NCI-H2081 (cell line): ENCODE measurements at places on chromosomes 11 and 22.

GRCh38 chr11:104970756-104971155 is 2.4 kb upstream of the CASP4 start:
- DNase-seq, result no peak

GRCh38 chr11:121246021-121246768 is 46.4 kb upstream of the SC5D start:
- no peak for DNase-seq

DNA sequence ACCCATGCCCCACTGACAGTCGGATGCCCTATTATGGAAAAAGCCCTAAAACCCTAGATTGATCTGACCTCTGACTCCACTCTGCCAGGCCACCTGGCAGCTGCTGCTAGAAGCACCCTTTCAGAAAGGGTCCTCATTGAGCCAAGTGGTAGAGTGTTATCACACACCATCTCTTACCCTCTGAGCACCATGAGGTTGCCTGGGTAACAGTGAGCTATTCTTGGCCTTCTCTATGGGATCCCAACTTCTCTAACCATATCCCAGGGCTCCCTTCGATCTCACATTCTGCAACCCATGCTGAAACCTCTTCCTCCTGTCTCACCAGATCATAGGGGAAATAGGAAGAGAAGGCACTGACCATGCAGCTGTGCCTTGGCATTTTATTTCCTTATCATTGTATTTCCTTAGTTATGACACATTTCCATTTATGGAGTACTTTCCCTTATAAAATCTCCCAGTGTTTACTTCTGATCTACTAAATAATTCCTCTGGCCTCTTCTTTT is 52.7 kb downstream of the MPPED2 start:
- DNase-seq, result no peak

DNA sequence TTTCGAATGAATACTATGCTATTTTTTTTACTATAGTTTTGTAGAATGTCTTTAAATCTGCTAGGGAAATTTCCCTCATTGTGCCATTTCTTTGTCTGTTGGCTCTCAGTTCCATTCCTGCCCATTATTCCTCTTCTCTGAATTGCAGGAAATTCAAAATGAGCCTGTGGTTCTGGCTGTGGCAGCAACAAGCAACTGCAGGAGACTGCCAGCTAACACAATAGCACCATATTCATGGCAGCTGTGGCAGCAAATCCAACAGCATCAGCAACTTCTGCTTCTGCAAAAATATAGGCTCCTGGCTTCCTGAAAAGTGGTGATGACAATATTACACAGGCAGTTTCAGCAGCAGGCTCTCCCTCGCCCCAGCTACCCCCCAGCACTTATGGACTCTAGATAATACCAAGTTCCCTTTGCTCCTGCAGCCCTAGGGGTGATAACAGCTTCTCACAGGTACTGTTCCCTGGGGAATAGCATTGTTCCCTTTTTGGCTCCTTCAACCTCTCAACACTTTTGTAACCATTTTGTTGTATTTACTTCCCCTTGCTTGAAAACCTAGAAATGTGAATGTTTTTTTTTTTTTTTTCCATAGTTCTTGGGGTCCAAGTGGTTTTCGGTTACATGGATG is 9.3 kb downstream of the PATE4 start:
- DNase-seq, result peak; percentile 16

- DNase-seq, result peak; percentile 30
Observed at GRCh38 chr11:15073361-15074205, at the start of gene CALCB. Gene CALCB, plus strand, starts transcription at chr11:15073593. Its CDS starts 1,126 bp downstream, at chr11:15074719.

DNA sequence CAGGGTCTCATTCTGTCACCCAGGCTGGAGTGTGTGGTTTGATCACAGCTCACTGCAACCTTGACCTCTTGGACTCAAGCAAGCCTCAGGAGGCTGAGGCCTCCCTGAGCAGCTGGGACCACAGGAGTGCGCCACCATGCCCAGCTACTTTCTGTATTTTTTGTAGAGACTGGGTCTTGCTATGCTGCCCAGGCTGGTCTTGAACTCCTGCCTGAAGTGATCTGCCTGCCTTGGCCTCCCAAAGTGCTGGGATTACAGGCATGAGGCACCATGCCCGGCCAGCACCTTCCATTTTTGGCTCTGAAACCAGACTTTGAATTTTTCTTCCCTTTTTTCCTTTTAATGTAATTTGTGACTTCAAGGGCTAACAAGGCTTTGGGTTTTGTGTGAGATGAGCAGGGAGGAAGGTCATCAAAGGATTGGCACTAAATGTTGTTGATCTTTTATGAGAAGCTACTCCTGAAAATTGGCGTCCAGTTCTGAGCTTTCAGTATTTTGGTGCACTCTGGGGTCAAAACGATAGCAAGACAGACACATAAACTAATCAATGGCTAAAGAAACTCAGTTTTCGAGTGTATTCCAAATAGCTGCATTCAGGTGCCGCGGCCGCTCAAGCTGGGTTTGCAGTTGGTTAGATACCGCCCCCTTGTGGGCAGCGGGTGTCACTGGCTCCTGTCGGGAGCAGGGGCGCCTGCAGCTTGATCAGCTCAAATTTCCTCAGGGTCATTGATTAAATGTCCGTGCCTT is 51.9 kb upstream of the CLMP start:
- peak; percentile 87 for DNase-seq

GRCh38 chr11:88171982-88172381 is 3.3 kb downstream of the RAB38 start:
- DNase-seq, result no peak

DNA sequence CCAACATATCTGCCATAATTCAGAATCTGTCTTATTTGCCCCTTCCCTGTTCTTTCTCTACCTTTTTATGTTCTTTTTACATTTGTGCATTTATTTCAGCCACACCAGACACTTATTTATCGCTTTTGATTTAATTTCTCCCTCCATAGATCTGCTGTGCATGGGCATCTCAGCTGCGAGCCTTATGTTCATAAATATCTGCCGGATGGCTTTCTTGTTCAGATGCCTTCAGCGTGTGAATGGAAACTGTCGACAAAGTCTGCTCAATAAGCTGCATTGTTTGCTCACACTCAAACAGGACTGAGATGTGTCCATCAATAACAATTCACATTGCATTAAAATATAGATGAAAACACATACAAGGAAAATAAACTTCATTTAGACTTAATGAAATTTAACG is 374.6 kb upstream of the FAT3 start:
- DNase-seq, result no peak

- no peak for DNase-seq
Observed at GRCh38 chr11:36105743-36106581, 162.1 kb downstream of the LDLRAD3 start.

DNA sequence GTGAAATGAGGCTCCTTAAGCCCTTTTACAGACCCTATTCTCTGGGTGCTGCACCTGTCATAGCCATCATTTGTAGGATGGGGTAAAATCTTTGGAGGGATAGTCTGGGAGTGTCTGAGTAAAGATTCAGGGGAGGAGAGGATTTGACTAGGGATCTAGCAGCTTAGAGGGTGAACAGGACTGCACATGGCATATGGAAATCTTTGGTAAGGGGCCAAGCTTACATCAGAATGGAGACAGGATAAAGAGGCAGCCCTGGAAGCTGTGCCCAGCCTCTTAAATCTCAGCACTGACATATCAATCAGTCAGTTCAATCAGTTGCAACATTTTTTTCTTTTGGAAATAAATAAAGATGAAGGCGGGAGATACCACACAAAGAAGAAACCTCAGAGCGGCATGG is 301.8 kb upstream of the CADM1 start:
- DNase-seq, result no peak

GRCh38 chr11:32262367-32262766 is 171.5 kb downstream of the RCN1 start:
- no peak for DNase-seq

GRCh38 chr22:42236268-42236667 is 34.2 kb downstream of the TCF20 start:
- DNase-seq, result no peak

DNA sequence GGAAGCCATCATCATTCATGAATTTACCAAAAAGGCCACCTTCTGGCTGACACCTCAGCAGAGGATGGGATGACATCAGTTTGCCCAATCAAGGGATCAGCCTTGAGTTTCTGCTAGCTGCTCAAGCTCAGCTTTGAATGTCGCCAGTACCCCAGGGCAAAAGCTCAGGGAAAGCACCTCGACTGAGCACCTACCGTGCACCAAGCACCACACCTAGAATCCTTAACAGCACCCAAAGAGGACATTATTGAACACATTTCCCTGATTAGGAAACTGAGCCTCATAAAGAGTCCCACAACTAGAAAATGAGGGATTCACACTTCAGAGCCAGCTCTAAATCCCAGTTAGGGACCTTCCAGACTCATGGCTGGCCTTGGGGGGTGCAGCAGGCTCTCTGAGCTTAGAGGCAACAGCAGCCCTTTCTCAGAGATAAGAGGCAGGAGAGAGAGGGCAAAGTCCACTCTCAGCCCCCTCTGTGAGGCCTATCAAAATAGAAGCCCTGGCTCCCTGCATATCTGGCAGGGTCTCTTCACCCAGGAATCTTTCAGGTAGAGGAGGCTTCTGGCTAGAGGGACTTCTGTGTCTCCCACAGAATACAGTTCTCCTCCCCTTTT is 13.4 kb upstream of the DAGLA start:
- DNase-seq, result no peak

DNA sequence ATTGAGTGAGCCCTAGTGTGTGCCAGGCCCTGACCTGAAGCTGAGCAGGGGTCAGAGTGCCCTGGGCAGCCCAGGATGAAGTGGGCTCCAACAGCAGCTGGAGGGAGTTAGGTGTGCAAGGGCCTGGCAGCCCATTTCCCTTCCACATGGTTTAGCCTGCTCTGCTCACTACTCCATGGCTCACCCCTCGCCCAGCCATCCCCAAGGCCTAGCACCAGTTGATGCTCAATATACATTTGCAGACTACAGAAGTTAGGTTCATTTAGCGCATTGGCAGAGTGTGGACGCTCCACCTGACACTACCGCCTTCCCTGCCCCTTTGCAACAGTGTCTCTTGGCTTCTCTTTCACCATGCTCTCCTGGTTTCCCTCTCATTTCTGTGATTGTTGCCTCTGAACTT is 3.8 kb downstream of the ATG16L2 start:
- DNase-seq, result no peak

DNA sequence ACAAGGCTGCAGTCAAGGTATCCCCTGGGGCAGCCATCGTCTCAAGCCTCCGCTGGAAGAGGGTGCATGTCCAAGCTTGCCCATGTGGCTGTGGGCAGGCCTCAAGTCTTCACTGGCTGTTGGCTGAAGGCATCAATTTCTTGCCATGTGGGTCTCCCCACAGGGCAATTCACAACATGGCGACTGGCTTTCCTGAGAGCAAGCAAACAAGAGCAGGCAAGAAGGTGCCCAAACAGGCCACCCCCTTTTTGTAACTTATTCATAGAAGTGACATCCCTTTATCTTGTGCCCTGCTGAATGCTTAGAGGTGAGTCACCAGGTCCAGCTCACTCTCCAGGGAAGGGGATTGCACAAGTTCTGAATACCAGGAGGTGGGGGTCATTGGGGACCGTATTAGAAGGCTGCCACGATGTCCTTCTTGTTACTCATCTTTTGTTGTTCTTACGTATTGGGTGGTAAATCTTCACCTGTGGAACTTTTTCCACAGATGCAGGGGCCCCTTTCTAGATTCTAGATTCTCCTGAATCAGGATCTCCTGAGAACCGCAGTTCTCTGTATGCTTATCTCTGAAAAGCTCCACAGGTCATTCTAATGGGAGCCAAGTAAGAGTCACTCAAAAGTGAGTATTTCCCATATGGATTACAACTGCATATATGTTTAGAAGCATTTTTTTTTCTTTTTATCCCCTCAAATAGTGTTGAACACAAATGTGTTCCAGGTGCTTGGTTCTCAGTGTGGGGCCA is 44.2 kb upstream of the MICAL2 start:
- DNase-seq, result no peak

GRCh38 chr11:67022341-67022933 is 497 bp upstream of the SYT12 start:
- DNase-seq, result peak; percentile 56

GRCh38 chr11:34707462-34707840 is 86.6 kb downstream of the EHF start:
- no peak for DNase-seq

- peak; percentile 64 for DNase-seq
Observed at GRCh38 chr11:35619116-35619854, 1.0 kb downstream of the FJX1 start.

GRCh38 chr22:18997306-18997924 is 61.3 kb upstream of the PRODH start:
- no peak for DNase-seq

DNA sequence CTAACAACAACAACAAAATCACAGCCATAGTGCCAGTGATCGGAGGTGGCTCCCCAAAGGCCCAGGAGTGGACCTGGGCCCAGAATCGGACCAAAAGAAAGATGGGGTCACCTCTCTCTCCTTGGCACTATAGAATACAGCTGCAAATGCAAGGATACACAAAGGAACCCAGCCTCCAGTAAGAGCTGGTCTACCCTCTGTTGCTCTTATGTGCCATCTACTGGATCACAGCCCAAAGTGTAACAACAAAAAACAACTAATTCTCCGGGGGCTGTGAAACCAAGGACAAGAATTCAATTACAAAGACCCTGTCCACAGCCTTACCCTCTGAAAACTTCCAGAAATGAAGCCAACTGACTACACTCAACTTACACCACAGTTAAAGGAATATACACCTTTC is 21.6 kb downstream of the OR8G5 start:
- no peak for DNase-seq

DNA sequence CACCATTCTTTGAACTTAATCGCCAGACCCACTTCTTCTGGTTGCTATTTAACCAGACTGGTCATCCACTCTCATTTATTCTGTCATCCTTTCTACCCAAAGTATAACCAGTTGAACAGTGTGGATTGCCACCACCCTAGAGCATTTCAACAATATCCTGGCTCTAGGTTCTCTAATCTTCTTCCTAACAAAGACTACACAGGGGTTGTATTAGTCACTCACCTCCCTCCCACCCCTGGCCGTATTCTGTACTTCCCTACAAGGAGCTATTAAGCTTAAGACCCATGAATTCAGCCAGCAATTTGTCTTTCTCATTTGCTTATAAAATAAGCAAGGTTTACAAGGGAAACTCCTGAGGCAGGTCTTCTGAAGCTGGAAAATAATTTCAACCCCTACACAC is 46.9 kb upstream of the CEP126 start:
- DNase-seq, result no peak

GRCh38 chr11:69040581-69041260 is 8.0 kb upstream of the TPCN2 start:
- no peak for DNase-seq

DNA sequence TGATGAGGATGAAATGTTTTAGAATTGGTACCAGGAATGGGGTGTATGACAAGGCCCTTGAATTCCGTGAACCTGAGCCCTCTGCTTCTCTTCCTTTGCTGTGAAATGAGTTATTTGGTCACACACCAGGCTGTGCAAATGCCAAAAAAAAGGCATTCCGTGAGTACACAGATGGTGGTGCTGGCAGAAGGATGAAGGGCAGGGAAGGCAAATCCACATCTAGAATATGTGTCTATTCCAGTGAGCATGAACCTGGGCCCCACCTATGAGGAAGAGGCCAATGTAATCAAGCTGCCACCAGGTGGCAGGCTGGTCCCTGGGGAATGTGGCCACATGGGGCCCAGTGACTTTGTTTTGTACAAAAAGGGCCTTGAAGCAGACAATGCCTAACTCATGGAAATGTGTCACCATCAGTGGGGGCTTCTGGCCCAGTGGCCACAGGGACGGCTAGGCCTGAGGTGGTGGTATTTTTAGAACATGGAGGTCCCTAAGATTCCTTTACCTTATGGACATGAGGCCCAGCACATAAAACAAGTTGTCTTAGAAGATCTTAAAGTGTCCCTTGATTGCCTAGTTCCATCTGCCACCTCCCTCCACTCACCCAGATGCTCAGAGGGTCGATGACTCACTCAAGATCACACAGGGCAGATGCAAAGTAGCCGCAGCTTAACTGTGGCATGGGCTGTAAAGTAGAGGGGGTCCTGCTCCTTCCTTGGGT is 3.9 kb upstream of the RNF215 start:
- DNase-seq, result peak; percentile 62

- DNase-seq, result no peak
Observed at GRCh38 chr11:30100495-30100894, 83.7 kb upstream of the KCNA4 start.
